ENCODE measurements at places on chromosomes 2 and 18.
A peak's percentile ranks its signal among the peaks of the same experiment; 100 is the strongest.

DNA sequence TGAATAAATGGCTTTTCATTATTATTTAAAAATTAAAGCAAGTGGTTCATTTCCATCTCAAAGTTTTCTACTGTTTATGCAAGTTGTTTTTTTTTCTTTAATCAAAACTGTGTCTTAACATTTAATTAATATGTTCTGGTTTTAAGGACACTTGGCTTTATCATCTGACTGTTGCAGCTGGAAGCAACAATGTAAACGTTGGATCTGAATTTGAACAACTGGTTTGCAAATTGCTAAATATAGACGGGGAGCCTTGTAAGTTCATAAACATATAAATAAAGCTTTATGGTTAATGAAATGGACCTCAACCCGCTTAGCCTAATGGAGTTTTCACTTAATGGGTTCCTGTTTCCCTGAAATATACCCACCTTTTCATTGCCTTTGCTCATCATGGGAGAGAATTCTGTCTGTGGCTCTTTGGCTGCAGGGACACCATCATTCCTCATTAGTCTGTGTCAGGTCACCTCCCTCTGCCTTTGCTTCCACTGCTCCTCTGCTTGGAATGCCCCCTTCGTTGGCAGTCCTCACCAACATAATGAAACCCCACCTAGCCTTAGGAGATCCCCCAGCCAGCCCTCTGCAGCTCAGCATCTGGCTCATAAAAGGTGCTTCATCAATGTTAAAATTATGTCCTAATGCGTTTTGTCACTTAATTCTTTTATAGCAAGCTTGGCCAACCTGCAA is 44.2 kb upstream of the DYNC2LI1 start:
- no peak for DNase-seq

DNA sequence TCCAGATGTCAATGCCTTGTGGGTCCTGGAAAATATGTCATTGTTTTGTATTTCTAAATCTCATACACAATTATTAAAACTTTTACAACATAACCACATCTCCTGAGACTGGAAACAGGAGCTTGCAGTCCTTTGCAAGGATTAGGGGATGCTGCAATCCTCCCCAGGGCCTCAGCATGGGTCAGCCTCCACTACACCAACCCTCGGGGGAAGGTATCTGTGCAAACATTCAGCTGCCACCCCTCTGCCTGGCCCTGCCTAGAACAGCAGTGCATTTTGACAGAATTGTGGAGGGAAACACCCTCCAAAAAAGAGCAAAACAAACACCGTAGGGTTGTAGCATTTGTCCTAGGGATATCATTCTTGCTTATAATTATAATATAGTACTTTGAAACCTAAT is 4.2 kb upstream of the UPP2 start:
- no peak for DNase-seq

GRCh38 chr2:348361-348916 is 60.5 kb upstream of the ALKAL2 start:
- DNase-seq = no peak

DNA sequence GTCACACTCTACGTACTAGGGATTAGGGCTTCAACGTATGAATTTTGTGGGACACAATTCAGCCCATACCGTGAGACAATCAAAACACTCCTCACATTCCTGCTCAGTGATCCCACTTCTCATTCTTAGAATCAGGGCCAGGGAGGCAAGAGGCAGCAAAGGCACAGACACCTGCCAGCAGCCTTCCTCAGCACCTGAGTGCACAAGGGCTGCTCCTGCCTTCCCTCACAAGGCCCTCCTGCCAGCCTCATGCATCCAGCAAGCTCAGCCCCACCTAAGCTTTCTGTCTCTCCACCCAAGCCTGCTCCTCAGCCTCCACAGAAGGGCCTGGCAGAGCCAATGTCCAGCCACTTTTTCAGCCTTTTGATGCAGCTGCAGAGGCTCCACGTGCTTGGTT is 141.6 kb downstream of the SP3 start:
- no peak for DNase-seq

DNA sequence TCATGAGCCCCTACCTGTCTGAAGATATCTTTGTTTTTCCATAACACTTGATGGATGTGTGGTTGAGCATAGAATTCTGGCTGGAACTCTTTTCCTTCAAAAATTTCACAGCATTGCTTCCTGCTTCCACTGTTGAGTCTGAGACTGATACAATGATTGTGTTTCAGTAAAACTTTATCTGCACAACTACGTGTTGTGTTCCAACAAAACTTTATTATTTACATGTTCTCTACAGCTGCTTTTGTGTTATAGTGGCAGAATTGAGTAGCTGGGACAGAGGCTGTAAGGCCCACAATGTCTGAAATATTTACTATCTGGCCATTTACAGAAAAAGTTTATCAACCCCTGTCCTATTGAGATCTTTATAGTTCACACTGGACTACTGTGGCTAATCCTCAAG is 275.3 kb downstream of the PHLPP1 start:
- no peak for DNase-seq

GRCh38 chr2:174492963-174493431 is 6.2 kb upstream of the GPR155 start:
- DNase-seq = no peak

- no peak for DNase-seq
Measured at GRCh38 chr2:74095632-74096031, 52.1 kb downstream of the BOLA3 start.

GRCh38 chr2:69159986-69160385 is 147.0 kb downstream of the ANTXR1 start:
- DNase-seq = no peak

DNA sequence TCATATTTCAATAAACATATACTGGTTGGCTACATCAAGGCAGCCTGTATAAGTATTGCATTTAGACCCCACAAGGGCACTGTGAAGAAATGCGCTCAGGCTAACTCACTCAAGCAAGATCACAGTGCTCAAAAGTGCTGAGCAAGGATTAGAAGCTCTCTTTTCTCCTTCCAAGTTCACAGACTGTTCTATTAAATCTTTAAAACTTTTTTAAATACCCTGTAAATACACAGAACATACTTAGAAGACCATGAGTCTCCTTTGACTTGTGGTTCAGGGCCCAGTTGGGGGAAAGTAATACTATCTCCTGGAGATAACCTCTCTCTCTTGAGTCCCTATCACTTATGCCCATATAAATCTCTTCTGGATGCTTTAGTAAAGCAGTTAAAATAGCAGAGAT is 152.9 kb downstream of the SP3 start:
- no peak for DNase-seq

GRCh38 chr2:97757062-97757461 is 43.7 kb downstream of the ZAP70 start:
- no peak for DNase-seq

GRCh38 chr2:58387701-58388100 is 146.6 kb upstream of the FANCL start:
- DNase-seq = no peak

- DNase-seq = no peak
Measured at GRCh38 chr2:239908308-239908707, 116.8 kb downstream of the NDUFA10 start.

DNA sequence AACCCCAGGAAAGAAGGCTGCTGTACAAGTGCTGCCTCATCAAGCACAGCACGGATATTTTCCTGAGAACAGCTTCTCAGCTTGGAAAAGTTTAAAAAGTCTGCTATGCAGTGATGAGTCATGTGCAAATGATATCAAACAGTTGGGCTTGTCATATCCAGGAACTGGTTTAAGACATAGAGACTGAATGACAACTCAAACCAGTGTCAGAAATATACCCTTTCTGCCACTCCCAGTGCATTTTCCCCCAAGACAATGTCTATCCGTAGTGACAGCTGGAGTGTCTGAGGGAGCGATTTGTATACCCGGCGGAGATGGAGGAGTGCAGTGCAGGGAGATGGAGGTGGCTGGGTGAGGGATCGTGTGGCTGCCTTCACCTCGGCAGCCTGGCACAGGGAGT is 28.2 kb downstream of the SOX11 start:
- DNase-seq = peak; percentile 60

- DNase-seq = no peak
Measured at GRCh38 chr2:230589497-230590015, 123.1 kb upstream of the CAB39 start.

- no peak for DNase-seq
Measured at GRCh38 chr2:36169843-36170242, 185.7 kb upstream of the CRIM1 start.

- DNase-seq = no peak
Measured at GRCh38 chr18:44840058-44840790, 159.5 kb downstream of the SETBP1 start.

- no peak for DNase-seq
Measured at GRCh38 chr2:75491129-75491753, 69.5 kb downstream of the EVA1A start.

DNA sequence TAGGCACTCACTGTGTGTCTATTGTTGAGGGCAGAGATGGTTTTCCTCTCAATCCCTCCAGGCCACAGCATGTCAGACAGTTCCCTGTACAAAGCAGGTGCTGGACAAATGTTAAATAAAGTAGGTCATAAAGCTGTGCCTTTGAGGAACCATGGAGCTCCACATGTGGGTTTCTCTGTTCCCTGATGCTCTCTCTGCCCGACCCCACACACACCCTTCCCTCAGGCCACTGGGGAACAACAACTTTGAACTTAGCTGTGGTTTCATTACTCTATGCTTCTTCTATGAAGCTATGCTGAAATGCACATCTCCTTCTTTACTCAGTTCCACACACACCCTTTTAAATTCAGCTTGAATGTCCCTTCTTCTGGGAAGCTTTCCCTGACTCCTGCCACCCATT is 415.3 kb downstream of the HRH4 start:
- DNase-seq = no peak
